CD4-positive, alpha-beta T cell treated with Interleukin-1 beta for 1 hour (primary cell): ENCODE measurements at places on chromosomes 5 and 9.
A peak's percentile ranks its signal among the peaks of the same experiment; 100 is the strongest.

DNA sequence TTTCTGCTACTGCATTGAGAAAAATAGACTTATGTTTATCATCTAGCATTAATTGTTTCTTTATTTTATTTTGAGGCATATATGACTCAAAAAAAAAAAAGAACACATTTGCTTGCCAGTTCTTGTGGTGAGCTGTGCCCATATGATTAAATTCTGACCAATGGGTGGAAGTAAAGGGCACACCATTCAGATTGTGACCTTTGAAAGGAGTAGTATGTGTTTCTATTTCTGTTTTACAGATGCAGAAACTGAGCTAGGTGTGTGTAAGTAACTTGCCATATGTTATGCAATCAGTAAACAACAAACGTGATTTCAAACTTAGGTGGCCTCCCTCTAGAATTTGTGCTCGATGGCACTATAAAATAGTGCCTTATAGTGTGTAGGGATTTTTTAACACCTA lies 368.1 kb upstream of the EDIL3 start:
- no peak for DNase-seq

GRCh38 chr5:1086137-1086536 lies 25.7 kb downstream of the SLC12A7 start:
- DNase-seq, result no peak

DNA sequence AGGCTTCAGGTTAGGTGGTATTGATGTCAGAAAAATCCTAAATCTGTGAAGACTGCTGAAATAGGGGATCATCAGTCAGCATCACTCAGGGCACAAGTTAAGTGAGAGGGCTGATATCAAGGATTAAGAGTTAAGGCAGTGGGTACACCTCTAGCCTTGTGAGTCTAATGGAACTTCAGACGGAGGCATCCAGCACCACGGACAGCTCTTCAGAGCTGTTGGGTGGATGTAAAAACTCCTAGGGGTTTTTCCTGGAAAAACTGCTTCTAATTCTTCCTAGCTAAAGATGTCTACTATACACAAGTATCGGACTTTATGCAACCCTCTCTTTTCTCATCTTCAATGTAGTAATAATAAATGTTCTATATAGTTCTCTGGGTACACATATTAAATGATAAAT lies 165.9 kb downstream of the SH3GL2 start:
- DNase-seq, result no peak

DNA sequence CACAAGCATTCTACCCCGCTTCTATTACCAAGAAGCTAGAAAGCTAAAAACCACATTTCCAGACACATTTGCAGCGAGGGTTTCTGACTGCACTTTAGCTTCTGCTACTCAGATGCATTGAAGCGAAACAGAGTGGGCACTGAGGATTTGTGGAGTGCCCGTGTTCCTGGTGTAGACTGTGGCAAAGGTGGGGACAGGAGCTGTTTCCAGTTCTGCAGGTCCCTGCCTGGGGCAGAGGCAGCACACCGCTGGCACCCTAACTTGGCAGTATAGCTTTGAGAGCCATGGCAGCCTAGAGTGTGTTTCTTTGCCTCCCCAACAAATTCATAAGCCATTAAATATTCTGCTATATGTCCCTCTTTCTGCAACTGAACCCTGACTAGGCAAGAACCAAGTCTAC lies 108.6 kb upstream of the SPOCK1 start:
- no peak for DNase-seq

DNA sequence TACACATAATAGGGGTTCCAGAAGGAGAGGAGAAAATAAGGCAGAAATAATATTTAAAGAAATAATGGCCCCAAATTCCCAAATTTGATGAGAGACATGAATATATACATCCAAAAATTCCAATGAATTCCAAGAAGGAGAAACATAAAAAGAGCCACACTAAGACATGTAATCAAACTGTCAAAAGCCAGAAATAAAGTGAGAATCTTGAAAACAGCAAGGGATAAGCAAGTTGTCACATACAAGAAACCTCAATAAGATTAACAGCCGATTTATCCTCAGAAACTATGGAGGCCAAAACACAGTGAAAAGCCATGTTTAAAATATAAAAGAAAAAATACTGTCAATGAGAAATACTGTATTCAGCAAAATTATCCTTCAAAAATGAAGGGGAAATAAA lies 14.5 kb downstream of the CATSPER3 start:
- no peak for DNase-seq

DNA sequence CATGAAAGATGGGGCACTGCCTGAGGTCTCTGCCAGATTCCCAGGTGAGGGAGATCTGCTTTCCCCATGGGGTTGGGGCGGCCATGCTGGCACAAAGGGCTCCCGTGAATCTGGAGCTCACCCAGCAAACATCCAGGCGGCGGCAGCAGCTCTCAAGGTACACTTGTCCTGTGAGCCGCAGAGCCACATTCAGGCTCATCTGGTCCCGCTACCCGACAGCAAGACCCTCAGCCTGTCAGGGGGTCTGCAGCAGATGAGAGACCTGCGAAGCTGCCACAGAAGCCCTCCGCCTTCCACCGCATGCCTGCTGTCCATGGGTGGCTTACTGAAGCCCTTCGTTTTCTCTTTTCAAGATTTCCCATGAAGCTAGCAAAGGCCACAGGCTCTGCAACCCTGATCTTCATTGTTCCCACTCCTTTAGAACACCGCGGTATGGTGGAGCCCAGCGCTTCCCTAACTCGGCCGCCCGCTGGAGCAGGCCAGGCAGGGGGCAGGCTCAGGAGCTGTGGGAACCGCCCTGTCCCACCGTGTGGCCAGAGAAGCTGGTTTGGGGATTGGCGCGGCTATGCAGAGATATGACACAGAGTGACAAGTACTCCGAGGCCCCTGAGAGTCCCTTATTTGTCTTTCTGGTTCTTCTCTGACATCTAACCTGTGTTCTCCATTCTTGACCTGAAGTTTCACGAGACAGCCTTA lies 8.8 kb downstream of the LRRC14B start:
- DNase-seq, result no peak

GRCh38 chr5:142511358-142511757 lies 174.5 kb downstream of the FGF1 start:
- no peak for DNase-seq

GRCh38 chr5:65037831-65038815 lies 269.4 kb downstream of the CWC27 start:
- peak; percentile 46 for DNase-seq

- no peak for DNase-seq
These were observed 393.5 kb downstream of the MAT2B start for GRCh38 chr5:163898873-163899272.

DNA sequence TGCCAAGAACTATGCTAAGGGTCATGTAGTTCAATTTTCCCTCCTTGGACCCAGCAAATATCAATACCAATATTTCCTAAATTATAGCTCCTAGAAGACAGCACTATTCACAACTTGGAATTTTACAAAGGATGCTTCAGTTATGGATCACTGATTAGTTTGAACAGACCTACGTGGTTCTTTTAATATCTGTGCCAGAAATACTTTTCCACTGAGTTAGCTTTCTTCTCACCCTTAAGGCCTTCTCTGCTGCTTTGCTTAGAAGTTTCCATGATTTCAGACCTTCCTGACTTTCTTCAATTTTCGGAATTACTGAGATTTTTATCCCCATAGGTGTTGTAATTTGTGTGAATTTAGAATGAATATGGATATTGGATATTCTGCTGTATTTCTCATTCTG lies 380.4 kb downstream of the PSAT1 start:
- no peak for DNase-seq

DNA sequence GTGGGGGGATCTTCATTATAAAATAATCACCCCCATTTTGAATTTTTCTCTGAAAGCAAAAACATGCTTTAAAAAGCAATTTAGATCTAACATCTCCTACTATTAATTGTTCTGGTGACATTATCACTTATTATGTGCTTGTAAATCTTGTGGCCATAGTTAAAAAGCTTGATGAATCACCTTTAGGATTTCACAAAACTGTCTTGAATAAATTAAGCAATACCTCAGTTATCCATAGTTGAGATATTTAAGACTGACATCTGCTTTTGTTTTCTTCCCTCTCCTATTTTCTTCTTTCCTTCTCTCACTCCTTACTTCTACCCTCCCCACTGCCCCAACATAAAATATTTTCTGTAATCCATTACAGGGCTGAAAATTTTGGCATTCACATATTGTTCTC lies 84.8 kb downstream of the SLC1A3 start:
- DNase-seq, result no peak

GRCh38 chr5:129691220-129691619 lies 56.7 kb upstream of the MINAR2 start:
- no peak for DNase-seq

DNA sequence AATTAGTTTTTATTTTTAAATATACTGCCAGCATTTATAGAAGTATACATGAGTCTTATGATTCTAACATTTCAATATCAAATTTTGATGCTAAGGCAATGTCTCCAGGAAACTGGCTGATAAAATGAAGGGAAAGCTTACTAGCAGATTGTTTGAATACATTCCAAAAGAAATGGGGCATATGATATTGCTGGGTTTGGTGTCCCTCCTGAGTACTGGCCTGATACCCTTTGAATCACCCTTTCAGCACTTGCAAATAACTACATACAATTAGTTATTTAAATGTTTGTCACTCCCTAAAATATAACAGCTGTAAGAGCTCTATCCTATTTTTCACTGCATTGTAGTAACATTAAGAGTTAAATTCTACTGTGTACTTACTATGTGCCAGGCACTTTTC lies 360.8 kb downstream of the HCN1 start:
- no peak for DNase-seq

DNA sequence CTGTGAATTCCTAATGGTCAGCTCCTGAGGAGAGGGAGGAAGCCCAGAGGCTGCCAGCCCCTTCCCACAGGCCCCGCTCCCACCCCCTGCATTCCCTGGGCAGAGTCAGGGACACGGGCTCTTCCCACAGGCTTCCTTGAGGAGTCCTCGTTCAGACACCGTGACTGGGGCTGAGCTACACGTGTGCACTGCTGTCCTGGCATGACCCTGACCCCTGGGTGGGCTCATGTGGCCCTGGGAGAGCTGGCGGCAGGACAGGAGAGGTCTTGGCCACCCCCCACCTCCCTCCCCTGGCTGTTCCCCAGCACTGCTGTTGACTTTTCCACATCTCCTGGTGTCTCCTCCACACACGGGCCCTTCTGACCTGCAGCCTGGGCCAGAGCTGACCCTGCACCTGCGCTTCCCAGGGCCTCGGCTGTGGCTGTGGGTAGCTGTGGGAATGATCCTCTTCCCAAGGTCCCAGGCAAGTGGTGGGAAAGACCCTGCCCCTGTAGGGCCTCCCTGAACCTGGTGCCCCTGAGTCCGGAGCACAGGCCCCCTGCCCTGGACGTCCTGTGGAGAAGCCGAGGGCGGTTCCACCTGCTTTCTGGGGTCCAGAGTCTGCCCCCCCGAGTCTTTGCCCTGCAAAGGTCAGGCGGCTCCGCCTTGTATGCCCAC lies 56.5 kb upstream of the NKD2 start:
- DNase-seq, result no peak

DNA sequence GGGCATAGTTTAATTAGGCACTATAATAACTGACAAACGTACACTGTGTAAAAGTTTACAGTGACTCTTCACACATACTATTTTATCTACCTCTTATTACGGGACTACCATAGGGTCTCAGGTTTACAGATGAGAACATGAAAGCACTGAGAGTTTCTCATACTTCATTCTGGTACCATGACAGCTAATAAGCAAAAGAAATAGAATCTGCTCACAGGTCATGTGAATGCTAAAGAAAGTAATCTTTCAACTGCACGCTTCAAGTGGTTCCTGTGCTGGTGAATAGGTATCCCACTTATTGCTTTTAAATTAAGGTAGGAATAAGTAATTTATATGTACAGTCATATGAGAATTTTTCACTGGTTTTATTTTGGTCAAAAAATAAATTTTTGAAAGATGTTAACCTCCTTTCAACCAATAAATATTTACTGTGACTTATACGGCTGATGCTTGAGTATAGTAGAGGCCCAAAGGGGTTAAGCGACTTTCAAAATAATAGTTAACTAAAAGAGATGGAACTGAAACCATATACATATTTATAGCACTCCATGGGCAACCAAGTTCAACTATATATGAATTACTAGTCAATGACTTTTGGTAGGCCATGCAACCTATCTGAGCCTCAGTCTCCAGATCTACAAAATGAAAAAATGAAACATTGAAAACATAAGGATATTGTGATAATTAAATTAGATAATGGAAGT lies 8.1 kb downstream of the CDKN2A start:
- no peak for DNase-seq

- no peak for DNase-seq
These were observed 134.6 kb upstream of the CPEB4 start for GRCh38 chr5:173753307-173754168.

- no peak for DNase-seq
These were observed 26.2 kb upstream of the HSPA9 start for GRCh38 chr5:138601444-138601843.

- no peak for DNase-seq
These were observed 11.4 kb downstream of the EPB41L4A start for GRCh38 chr5:112407666-112408065.

GRCh38 chr5:132449060-132449459 lies 41.5 kb downstream of the IRF1 start:
- DNase-seq, result no peak

- no peak for DNase-seq
These were observed 365.0 kb upstream of the SEMA6A start for GRCh38 chr5:116939641-116940040.

- no peak for DNase-seq
These were observed 4.9 kb upstream of the RCL1 start for GRCh38 chr9:4787876-4788275.

DNA sequence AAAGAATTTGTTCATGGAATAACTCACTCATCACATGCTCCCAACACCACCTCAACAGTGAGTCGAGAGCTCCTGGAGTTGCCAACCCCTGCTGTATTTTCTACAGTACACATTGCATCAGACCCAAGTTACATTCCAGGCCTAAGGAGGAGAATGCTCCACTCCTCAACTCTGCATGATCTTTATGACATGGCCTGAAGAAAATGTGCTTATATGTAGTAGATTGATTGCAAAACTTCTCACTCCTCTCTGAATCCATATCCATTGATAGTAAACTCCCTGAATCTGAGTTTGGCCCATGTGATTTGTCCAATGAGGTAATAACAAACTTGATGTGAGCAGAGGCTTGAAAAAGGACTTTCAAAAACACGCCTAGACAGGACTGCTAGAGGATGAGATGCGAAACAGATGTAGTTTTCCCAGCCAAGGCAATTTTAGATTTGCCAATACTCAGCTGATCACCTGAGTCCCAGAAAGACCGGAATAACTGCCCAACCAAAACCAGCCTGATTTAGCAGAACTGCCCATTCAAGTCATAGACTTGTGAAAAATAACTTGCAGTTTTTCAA lies 29.0 kb upstream of the PAPPA start:
- DNase-seq, result no peak
